D721Med (cell line): ENCODE measurements at places on chromosomes 16 and 17.

GRCh38 chr17:56781906-56782305 lies 51.8 kb downstream of the C17orf67 start:
- no peak for DNase-seq

DNA sequence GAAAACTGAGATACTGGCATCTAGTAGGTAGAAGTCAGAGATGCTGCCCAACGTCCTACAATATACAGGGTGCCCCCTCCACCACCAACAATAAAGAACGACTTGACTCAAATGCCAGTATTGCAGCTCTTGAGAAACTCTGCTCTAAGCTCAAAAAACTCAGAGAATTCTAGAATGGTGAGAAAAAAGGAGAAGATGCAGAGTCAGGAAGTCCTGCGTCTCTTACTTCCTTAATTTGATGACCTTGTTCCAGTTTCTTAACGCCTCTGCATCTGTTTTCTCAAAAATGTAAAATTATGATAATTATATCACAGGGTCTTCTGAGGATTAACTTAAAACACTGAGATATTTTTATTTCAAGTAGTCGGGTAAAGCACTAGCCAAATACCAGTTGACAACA lies 1.7 kb upstream of the HSBP1 start:
- DNase-seq, result no peak

- no peak for DNase-seq
Observed at GRCh38 chr16:69424935-69425784, 741 bp downstream of the CYB5B start.

DNA sequence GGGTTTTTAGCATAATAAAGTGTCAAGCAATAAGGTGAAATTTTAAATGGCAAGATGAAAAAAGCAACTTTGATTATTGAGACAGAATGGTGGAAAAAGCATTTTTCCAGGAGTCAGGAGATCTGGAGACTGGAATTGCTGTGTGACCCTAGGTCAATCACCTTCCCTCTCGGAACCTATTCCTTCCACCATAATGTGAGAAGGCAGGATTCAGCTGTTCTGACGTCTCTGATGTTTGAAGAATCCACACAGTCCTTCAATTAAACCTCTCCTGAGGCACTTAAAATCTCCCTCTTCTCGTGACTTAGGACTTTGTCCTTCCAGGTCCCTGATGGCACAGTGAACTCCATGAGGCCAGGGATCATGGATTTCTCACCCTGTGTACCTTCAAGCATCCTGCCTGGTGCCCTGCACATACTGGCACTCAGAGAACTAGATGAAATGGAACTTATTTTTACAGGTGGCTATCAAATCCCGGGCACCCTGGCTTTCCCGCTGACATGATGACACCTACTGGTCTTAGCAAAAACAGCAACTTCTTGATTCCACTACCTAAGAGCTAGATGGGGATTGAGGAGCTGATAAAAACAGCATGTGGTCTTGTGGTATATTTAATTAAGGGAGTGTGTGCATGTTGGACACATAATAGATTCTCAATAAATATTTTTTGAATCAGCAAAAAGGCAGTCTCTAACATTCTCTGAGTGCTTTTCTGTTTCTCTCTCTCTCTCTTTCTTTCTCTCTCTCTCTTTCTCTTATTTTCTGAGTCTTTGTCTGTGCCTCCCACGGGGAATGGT lies 2.3 kb upstream of the CCDC182 start:
- DNase-seq, result peak; percentile 64

GRCh38 chr16:27366687-27367460 lies 35.1 kb upstream of the IL21R start:
- DNase-seq, result no peak

- no peak for DNase-seq
Observed at GRCh38 chr16:50667497-50668367, 13.4 kb downstream of the SNX20 start.

- DNase-seq, result no peak
Observed at GRCh38 chr16:58265480-58266052, 29.3 kb downstream of the PRSS54 start.

- DNase-seq, result no peak
Observed at GRCh38 chr16:49542391-49542891, 168.8 kb downstream of the C16orf78 start.

DNA sequence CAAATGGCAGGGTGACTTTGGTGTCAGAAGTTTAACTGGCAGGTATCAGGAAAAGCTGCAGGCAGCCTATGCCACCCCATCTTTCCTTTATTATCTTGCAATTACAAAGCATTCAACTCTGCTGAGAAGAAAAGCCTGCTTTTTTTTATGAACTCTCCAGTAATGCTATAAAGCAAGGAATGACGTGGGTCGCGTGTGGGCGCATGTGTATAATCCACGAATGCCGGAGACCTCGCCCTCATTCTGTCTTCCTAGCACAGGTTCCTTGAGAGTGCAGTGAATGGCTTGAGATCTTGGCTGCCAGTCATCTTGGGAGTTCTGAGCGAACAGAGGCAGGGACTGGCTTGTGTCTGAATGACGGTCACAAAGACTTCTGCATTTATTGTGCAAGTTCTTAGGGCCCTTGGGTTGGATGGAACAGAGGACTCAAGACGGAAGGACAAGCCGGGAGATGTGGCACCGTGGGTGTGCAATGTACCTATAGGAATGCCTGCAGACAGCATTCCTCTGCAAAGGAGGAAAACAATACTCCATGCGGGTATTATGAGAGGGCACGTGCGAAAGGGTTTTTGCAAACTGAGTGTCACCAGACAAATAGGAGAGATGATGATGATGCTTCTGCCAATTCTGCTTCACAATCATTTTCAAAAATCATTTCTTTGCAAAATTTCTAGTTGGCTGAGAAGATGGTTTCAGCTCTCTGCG lies 96.1 kb upstream of the ELAC2 start:
- DNase-seq, result no peak

GRCh38 chr16:53518550-53519416 lies 15.8 kb upstream of the AKTIP start:
- no peak for DNase-seq

GRCh38 chr16:49621241-49622083 lies 234.4 kb downstream of the ZNF423 start:
- DNase-seq, result no peak

GRCh38 chr17:78684026-78684425 lies 98.0 kb downstream of the CYTH1 start:
- no peak for DNase-seq

DNA sequence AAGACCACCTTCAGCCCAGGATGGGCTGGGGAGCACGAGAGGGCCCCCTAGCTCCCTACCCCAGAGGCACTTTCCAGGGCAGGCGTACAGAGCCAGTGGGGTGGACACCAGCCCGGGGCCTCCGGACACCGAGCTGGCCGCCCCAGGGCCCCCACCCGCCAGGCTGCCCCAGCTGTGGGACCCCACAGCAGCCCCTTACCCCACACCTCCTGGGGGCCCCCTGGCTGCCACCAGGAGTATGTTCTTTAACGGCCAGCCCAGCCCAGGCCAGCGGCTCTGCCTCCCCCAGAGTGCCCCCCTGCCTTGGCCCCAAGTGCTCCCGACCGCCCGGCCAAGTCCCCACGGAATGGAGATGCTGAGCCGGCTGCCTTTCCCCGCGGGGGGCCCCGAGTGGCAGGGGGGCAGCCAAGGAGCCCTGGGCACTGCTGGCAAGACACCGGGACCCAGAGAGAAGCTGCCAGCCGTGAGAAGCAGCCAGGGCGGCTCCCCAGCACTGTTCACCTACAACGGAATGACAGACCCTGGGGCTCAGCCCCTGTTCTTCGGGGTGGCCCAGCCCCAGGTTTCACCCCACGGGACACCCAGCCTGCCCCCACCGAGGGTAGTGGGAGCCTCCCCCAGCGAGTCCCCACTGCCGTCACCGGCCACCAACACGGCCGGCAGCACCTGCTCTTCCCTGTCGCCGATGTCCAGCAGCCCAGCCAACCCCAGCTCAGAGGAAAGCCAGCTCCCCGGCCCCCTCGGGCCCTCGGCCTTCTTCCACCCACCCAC lies 24.3 kb upstream of the ZFPM1 start:
- no peak for DNase-seq

DNA sequence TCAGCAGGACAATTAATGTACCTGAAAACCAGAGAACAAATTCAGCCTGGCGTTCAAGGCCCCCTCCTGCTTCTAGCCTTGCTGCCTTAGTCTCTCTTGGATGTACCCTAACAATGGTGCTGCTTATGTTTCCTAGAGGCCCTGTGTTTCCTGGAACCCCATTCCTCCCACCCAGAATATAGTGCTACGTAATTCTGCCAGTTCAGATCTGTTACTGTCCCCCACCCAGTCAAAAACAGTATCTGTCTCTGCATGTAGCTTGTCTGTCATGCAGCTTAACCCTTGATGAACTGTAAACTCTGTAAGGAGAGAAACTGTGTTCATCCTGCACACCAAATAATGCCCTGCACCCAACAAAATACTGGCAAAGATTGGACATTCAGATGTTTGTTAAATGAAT lies 6.8 kb downstream of the MRTFB start:
- DNase-seq, result no peak

DNA sequence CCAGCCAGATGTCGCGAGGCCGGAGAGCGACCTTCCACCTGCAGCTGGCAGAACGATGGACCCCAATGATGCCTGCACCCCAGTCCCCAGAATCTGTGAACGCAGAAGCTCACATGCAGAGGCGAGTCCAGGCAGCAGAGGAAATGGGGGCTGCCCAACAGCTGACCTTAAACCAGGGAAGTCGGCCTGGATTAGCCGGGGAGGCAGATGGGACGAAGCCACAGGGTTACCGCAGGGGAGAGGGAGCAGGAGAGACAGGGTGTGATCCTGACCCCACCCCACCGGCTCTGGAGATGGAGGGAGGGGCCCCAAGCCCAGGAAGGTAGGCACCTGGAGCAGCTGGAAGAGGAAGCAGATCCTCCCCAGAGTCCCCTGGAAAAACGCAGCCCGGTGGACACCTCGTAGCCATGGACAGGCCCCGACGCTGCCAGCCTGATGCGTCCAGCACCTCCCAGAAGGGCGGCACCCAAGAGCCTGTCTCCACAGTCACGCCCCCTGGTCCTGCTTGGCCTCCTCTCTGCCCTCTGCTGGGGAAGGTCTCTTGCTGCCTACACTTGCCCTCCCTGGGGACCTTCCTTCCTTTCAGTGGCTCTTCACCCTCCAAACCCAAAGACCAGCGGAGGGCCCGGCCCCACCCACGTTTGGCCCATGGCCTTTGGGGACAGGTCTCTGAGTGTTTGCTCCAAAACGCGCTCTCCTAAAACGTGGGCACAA lies 37.3 kb downstream of the PIEZO1 start:
- DNase-seq, result no peak

- peak; percentile 60 for DNase-seq
Observed at GRCh38 chr17:76539631-76540271, at the start of gene PRCD. Gene PRCD (plus strand): TSS chr17:76540044. CDS start chr17:76540142, 98 bp downstream.
